Stimulated activated CD4-positive, alpha-beta T cell treated with anti-CD3 and anti-CD28 coated beads, TNF-alpha, amount 100 ng/mL, for 4 hours (primary cell): ENCODE measurements at places on chromosomes 7 and 10.

- DNase-seq = no peak
Observed at GRCh38 chr7:132652507-132652906, 76.2 kb upstream of the PLXNA4 start.

- no peak for DNase-seq
Observed at GRCh38 chr10:21180604-21181003, 283.5 kb upstream of the NEBL start.

- DNase-seq = no peak
Observed at GRCh38 chr10:110399965-110400933, 95.5 kb upstream of the SMNDC1 start.

GRCh38 chr7:145797507-145797906, 319.1 kb upstream of the CNTNAP2 start:
- no peak for DNase-seq

GRCh38 chr7:3156508-3156907, 112.8 kb upstream of the CARD11 start:
- no peak for DNase-seq

DNA sequence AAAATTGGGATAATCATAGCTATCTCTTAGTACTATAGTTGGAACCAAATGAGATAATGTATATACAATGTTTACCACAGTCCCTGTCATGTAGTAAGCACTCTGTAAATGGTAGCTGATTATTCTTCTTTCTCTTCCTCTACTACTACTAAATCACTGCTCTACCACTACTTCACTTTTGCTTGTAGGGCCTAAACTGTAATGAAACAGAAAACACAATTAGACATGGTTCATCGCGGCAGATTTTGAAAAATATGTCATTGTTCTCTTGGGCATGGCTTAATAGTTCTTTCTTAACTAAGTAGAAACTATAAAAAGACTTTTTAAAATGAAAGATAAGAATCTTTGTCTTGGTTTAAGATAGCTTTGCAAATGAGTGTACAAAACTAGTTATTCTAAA, 34.9 kb downstream of the R3HCC1L start:
- DNase-seq = no peak

- no peak for DNase-seq
Observed at GRCh38 chr10:95567903-95568630, 6.9 kb upstream of the SORBS1 start.

DNA sequence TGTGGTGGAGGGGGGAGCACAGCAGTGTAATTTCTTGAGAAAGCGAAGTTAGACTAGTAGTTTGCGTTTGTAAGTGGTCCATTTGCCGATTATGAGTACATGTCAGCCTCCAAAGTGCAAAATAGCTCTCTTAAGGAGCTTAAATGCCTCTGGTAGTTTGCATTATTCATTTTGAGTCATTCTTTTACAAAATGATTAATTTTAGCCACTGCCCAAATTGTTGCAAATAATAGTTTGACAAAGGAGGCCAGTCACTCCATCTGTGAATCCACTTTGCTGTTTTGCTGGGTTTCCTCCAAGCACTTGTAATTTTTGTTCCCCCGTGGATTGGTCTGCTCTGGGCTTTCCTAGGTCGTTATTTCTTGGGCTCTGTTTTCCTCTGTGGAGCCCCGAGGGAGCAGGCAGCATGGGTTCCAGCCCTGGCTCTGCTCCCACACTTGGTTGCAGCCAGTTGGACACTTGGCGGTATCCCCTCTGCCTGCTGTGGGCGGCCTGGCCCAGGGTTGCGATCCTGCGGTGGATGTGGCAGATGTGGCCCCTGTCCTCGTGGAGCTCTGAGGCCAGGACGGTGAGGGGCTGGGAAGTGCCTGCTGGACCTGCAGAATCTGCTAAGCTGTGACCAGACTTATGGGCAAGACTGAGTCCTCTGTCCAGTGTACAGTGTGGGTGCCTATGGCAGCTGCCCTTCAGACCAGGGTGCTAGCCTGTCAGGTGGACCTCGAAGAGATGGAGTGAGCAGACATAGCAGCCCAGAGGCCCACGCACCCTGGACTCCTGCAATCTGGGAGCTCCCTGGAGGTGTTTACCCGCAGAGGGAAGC, 129.1 kb upstream of the BTBD16 start:
- DNase-seq = no peak

- DNase-seq = no peak
Observed at GRCh38 chr7:24912424-24912823, 67.6 kb downstream of the OSBPL3 start.
